ENCODE measurements at places on chromosomes 3 and 15.

GRCh38 chr3:126714276-126714900 lies 10.3 kb downstream of the CHCHD6 start:
- no peak for DNase-seq

GRCh38 chr15:77481670-77482069 lies 61.0 kb downstream of the HMG20A start:
- peak; percentile 34 for DNase-seq

DNA sequence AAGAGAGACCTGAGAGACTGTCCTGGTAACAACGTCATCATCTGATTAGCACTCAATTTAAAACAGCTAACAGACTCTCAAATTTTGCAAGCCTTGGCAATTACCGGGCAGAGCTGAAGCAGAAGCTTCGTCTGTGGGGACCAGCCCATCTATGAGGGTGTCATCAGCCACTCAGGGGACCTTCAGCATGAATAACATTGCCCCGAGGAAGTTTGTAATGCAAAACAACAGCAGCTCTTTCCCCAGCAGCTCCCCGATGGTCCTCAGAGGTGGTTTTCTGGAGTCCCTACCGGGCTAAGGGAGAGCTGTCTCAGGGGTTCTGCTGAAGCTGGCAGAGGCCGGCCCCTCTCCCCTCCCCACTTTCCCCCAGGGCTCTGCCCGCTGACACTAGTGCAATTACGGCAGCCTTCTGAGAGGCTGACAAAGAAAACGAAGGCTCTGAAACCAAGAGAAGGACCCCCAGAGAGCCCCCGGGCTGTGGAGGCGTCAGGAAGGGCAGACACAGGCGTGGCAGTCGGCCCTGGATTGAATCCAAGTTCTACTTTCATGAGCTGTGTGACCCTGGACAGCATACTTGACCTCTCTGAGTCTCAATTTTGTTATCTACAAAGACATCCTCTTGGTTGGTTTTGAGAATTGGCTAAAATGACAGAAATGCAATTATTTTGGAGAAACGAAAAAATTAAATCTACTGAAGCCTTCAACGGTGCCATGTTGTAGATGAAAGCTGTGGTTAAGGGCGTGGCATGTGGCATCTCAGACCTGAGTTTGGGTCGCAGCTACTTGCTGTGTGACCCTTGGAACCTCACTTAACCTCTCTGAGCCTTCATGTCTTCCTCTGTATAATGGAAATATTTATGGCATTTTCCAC lies 102.1 kb upstream of the TLE3 start:
- no peak for DNase-seq

DNA sequence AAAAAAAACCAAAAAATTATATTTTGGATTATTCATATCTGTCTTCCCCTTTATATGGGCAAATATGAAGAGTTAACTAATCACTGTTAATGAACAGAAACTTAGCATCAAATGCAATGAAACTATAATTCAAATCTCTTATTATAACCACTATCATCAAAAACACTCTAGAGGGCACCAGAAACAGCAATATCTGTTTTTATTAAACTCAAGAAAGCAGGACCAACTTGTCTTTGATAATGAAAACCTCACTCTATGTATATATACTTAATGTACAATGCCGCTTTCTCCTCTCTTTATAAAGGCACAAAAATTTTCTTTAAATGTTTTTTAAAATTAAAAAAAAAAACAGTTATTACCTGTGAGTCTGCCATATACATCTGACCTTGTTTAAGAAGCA lies 92.7 kb downstream of the UACA start:
- no peak for DNase-seq
